ENCODE measurements at places on chromosomes 5 and 9.

- DNase-seq = no peak
These were observed 35.0 kb upstream of the HMGCS1 start for GRCh38 chr5:43348207-43348606.

- DNase-seq = no peak
These were observed 18.7 kb downstream of the ZFAND5 start for GRCh38 chr9:72346333-72346732.

DNA sequence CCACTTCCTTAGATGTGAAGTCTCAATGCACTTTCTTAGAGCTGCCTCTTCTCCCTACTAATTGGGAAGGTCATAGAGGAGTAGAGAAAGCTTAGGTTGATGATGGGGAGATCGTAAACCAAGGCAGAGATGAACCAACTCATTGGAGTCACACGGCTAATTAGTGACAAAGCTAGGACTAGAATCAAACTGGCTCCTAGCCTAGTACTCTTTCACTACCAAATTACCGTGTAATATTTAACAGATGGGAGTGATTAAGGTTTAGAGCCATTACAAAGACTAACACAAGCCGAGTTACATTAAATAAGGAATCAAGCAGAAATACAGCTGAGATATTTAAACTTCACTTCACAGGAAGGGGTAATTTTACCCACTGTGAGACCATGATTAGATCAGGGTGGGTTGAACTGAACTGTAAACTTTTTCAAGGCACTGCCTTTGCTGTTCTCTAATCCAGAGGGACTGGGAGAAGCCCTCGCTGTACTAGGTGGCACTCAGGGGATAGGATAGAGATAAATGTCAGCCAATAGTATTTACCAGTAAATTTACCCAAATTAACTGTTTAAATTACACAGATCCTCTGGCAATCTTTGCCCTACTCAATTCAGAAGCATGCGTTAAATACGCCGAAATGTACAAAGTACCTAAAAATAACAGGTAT lies 166.4 kb upstream of the PIK3R1 start:
- DNase-seq = no peak

DNA sequence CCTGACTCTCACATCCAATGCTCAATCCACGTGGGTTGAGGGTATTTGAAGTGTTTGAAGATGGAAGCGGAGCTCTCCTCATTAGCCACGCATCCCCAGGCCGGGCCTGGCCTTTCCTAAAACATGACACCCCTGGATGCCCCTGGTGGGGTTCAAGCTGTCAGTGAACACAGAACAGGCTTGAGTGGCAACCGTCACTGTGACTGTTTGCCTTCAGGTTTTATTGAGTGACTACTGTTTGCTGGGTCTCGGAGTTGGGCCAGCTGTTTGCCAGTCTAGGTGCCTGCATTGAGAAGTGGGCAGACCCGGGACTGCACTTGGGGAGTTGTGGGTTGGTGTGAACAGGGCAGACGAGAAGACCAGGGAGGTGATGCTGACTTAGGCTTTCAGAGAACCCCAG lies 7.8 kb upstream of the OLFM1 start:
- no peak for DNase-seq

DNA sequence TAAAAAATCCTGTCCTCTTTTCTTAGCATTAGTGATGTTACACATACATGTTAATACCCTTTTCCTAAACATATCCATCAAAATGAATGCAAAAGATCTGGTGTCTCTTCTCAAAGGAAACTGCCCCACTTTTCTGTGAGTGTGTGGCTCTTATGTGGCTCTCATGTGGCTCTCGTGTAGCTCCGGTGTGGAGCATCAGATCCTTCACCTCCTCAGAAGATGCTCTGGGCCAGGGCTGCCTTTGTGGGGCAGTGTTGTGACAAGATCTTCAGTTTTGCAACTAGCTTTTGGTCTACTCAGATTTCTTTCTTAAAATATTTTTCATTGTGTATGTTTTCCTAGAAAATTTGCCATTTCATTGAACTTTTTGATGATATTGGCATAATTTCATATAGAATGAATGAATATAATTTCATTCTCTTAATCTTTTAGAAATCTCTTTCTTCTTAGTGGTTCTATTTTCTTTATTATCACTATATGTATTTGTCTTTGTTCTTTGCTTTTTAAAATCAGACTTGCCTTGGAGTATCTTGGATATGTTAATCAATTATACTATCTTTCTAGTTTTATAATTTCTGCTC lies 19.4 kb downstream of the GARNL3 start:
- DNase-seq = no peak

GRCh38 chr5:138386290-138386689 lies 33.8 kb downstream of the KDM3B start:
- DNase-seq = no peak

GRCh38 chr5:123964884-123965283 lies 452.9 kb downstream of the CSNK1G3 start:
- no peak for DNase-seq

DNA sequence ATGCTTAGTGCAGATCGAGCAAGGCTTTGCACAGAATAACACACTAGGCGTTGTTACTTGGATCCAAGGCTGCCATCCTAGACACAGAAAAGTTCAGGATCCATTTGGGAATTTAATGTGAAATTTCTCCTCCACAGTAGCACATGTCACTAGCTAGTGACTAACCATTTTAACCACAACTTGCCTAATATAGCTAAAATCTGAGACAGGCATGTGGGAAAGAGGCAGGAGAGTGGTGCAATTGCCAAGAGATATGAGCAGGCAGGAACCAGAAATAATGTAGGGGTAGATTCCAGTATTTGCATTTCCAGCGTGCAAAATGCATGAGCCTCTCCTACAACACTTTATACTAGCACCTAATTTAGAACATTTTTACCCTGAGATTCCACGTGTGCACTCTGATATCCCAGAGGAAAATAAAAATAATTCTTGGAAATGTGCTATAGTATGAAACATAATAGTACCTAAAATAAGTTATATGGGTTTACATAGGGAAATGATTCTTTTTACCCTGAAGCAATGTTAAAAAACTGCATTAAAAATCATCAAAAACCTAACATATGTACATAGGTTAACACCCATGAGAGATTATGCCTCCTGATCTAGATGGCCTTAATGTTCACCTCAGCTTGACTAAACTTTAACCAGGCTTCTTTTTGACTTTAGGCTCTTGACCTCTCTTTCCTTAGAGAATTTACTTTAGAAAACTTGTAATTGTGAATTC lies 1230.6 kb upstream of the NUDT12 start:
- no peak for DNase-seq

- no peak for DNase-seq
These were observed 204.8 kb downstream of the MEF2C start for GRCh38 chr5:88677943-88678769.

DNA sequence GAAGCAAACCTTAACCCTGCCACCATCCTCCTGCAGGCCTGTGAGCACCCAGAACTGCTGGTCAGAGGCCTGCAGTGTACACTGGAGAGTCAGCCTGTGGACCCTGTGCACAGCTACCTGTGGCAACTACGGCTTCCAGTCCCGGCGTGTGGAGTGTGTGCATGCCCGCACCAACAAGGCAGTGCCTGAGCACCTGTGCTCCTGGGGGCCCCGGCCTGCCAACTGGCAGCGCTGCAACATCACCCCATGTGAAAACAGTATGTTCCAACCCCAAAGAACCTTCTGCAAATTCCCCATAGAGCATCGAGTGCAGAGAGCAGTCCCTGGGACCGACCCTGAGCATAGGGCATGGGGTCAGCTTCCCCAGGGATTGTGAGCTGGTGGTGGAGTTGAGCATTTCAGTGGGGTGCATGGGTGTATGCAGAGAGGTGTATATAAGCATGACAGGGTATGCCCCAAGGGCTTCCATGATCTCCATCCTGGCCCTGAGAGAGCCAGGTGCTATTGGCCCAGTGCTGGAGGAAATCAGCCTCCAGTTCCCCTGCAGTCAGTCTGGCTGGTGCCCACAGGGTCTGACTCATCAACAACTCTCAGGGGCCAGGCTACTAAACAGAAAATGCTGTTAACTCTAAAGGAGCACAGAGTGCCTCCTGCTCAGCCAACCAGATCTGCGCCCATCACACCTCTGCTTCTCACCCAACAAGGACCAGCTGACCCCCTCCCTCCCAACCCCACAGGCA lies 126.2 kb downstream of the SAXO1 start:
- no peak for DNase-seq

DNA sequence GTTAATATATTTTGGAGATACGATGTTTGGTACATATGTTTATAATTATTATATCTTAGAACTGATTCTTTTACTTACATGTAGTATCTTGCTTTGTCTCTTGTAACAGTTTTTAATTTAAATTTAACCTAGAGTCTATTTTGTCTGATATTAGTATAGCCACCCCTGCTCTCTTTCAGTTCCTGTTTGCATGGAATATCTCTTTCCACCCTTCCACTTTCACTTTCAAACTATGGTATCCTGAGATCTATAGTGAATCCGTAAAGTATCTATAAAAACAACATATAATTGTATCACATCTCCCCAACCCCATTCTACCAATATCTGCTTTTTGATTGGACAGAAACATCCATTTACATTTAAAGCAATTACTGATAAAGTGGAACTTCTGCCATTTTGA lies 7.2 kb downstream of the IRGM start:
- DNase-seq = no peak

DNA sequence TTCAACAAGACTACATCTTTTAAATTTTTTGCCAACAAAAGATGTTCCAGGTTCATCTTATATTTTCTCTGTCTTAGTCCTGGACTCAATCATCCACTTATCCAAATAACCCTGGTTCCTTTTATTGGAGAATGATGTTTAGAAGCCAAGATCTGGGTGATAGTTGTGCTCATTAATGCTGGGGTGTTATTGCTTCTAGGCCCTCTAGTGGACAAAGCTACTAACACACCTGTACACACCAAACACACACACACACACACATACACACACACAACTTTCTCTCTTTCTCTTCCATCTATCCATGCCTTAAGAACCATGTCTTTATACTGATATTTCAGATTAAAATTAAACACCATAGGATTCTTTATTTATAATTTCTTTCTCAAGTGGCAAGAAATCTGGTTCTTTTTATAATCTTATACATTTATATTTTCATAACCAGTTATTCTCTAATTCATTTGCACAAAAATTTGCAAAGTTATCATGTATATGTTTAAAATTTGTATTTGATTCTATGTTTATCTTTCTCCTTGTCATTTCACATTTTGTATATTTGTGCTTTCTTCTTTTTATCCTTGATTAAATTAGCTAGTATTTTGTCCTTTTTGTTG lies 179.1 kb upstream of the SMIM23 start:
- DNase-seq = no peak

DNA sequence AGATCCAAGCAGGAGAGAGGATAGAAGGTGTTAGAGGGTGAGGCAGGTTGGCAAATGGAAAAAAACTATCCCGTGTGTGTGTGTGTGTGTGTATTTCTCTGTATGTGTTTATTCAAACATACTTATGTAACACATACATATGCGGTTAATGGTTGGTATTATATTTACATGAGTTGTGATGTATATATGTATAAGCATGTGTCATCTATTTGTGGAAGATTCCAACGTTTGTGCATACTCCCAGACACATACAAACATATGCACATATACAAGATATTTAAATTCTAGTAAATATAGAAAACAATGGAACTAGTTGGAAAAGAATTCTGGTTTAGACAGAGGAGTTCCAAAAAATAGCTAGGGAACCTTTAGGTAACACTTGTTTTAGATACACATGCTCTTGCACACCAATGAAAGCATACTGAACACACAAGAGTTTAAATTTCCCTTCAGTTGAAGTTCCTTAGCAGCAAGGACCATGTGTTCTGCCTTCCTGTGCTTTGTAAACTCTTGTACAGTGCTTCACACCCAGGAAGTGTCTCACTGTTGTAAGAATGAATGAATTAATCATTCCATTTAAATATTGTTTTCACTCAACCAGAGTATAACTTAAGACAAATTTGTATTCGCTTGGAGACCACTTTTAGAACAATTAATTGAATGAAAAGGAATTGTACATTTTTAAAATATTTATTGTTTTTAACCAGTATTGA lies 257.8 kb downstream of the FER start:
- no peak for DNase-seq

DNA sequence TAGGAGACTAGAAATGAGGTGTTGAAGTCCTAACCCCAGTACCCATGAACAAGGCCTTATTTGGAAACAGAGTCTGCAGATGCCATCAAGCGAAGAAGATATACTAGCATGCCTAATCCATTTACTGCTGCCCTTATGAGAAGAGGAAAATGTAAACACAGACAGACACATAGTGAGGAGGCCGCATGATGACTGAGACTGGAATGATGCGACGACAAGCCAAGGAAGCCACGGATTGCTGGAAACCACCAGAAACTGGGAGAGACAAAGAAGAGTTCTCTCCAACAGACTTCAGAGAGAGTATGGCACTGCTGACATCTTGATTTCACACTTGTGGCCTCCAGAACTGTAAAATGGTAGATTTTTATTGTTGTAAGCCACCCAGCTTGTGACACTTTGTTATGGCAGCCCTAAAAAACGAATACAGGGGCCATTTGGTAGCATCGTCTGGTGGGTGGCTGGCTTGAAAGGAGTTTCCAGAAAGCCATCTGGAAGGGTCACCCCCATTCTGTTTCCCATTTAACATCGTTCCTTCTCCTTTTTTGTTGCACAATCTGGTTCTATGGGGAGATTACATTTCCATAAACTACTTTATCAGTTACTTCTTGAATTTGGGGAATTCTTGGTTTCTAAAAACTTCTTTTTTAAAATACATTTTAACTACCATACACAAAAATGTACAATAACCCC lies 193.1 kb downstream of the HSD17B3 start:
- no peak for DNase-seq

GRCh38 chr5:32598260-32598937 lies 13.0 kb downstream of the SUB1 start:
- no peak for DNase-seq

DNA sequence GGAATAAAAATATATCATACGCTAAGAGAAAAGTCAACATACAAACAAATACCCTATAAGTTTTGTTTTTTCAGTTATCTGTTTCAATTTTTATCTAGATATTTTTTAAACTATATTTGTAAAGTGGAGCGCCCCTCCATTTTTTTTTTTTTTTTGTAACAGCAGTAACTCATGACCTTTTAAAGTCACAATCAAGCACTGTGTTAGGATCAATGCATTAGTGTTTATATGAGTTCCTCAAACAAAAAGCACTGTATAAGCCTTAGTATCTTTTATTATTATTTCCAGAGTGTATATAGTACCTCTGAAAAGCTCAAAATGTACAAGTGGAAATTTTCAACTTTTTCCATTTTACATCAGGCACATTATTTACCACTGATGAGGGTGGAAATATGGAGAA lies 20.6 kb downstream of the PFDN1 start:
- no peak for DNase-seq

GRCh38 chr5:132243366-132243977 lies 14.0 kb upstream of the PDLIM4 start:
- DNase-seq = no peak

All from epithelial cell of proximal tubule (primary cell).